ENCODE measurements at places on chromosomes 2 and 18. TPM values are rescaled to one million over a fixed set of nuclear protein-coding genes. Genes with fewer than 3 reads are reported as not detected.

DNA sequence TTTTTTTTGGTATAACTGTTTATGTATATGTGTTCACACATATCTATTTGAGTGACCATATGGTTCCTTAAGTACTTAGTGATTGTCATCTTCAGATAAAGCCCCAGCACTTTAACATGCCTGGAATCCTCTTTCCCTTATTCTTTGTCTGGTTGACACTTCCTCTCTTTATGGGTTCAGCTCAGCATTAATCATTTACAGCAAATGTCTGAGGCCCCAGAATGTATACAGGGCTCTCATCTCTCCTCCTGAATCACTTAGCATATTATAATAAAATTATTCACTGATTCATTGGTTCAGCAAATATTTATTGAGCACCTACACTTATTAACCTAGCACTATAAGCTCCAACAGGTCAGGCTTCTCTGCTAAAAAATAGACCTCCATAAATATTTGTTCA is 43.5 kb upstream of the CD28 start:
- no peaks in the 10 kb centered on the region for H3K36me3 ChIP-seq
- H3K4me3 ChIP-seq = no peak overlapping the region
- H3K27me3 ChIP-seq = no peaks in the 10 kb centered on the region
- no peak overlapping the region for H3K27ac ChIP-seq

DNA sequence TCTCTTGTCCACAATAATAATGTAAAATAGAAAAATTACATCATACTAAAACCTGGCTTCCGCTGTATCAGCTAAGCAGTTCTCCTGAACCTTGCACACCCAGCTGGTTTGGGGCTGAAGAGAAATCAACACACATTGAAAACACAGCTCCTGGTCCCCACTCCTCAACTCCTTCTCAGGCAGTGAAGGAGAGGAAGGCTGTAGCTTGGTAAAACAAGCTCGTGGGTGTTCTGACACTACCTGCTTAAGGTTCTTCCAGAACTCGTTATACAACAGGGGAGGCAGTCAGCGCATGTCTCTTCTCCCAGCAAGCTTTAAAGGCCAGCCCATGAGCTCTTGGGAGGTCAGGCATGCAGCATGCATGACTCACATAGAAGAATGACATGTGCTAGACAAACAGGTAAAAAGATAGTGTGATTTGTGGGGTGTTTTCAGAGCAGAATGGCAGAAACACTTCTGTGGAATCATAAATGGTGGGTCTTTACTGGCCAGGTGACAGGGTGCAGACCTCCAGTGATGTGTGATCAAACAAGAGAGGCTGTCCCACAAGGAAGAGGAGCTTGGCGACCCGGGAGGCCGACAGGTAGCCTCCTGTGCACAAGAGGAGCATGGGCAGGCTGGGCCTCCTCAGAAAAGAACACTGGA is 69.1 kb downstream of the UXS1 start:
- no peaks in the 10 kb centered on the region for H3K27me3 ChIP-seq
- no peak overlapping the region for H3K4me3 ChIP-seq
- H3K4me1 ChIP-seq = peaks cover 20% of the 10 kb centered on the region
- DNase-seq = no peak
- peaks cover 58% of the 10 kb centered on the region for H3K36me3 ChIP-seq

DNA sequence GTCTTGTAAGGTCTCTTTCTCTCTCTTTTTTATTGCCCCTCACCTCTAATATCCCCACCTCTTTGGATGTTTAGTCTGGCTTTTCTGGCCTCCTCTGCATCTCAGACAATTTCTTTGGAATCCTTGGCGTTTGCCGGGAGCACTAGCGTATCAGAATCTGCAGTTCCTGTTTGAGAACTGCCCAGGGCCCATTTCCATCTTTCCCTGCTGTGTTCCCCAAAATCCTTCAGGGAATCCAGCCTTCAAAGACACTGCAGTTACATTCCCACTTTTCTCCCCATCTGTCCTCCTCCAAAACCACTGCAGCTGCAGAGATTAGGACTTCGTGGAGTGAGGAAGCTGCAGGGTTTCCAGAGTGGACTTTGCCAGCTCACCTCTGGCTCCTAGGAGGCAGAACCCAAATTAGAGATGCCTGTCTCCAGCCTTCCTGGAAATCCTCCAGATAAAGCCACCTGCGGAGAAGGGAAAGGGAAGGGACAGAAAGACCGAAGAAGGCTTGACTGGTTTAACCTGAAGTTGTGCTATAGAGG is 2.7 kb downstream of the VSNL1 start:
- DNase-seq = no peak
- peaks cover 52% of the 10 kb centered on the region for H3K27me3 ChIP-seq
- no peak overlapping the region for H3K4me3 ChIP-seq
- no peaks in the 10 kb centered on the region for H3K36me3 ChIP-seq
- no peak overlapping the region for H3K27ac ChIP-seq
- H3K4me1 ChIP-seq = peaks cover 4% of the 10 kb centered on the region

- no peak overlapping the region for H3K4me3 ChIP-seq
- H3K36me3 ChIP-seq = no peaks in the 10 kb centered on the region
- H3K27ac ChIP-seq = no peak overlapping the region
- peaks cover 2% of the 10 kb centered on the region for H3K4me1 ChIP-seq
- DNase-seq = no peak
Observed at GRCh38 chr2:25032094-25032493, 9.8 kb upstream of the EFR3B start.

DNA sequence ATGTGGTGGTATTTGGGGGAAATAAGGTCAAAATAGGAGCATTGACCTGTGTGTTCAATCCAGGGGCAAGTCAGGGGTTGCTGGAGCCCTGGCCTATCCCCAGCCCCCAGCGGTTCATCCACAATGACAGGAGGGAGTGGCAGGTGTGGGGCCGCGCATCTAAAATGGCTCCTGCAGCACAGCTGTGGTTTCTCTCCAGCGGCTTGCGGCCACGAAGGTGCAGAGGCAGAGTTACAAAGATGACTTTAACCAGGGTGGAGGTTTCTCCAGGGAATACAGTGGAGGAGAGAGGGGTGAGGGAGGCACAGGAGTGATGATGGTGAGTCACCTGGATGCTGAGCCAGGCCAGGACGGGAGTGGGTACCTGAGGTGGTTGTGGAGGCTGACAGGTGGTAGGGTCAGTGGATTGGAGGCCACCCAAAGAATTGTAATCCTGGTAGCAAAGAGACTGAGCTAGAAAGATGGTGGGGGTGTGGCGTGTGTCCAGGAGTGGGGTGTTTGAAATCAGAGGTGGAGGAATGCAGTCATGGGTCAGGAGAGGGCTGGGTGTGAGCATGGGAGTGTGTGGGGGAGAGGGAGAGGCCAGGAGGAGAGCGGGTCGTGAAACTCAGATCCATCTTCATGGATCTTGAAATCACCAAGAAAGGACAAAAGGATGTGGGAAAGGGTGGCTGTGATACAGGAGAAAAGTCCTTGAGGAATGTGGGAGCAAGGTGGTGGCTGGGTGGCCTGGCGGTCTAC is 83.2 kb downstream of the CTIF start:
- H3K4me3 ChIP-seq = no peak overlapping the region
- no peak overlapping the region for H3K27ac ChIP-seq
- H3K36me3 ChIP-seq = no peaks in the 10 kb centered on the region
- H3K4me1 ChIP-seq = no peaks in the 10 kb centered on the region
- H3K27me3 ChIP-seq = no peaks in the 10 kb centered on the region

DNA sequence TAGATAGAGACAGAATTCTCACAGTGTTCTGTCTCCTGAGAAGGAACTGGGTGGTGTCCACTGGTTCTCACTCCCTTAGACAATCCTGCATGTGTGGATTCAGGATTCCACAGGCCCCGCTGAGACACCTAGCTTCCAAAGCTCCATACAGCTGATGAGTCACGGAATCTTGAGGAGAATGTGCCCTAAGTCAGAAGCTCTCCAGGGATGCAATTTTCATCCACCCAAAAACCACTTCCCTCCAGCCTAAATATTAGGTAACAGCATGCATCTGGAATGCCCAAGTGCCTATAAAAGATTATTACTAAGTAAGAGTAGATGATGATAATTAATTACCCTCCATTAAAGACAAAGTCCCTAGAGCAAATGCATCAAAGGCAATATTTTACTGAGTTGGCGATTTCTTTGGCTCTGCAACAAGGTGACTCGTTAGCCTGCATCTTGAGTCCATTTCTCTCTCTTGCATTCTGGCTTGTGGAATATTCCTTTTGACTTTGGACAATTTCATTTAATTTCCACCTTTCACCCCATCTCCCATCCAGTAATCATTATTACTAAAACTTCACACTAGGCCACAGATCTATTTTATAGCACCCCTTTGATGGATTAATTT is 475.1 kb downstream of the TNS1 start:
- no peak overlapping the region for H3K27ac ChIP-seq
- no peak for DNase-seq
- no peak overlapping the region for H3K4me3 ChIP-seq
- H3K36me3 ChIP-seq = no peaks in the 10 kb centered on the region

GRCh38 chr2:226137201-226137811 is 662.3 kb downstream of the IRS1 start:
- H3K36me3 ChIP-seq = no peaks in the 10 kb centered on the region
- DNase-seq = no peak
- no peak overlapping the region for H3K27ac ChIP-seq
- H3K4me3 ChIP-seq = no peak overlapping the region
- no peaks in the 10 kb centered on the region for H3K27me3 ChIP-seq

DNA sequence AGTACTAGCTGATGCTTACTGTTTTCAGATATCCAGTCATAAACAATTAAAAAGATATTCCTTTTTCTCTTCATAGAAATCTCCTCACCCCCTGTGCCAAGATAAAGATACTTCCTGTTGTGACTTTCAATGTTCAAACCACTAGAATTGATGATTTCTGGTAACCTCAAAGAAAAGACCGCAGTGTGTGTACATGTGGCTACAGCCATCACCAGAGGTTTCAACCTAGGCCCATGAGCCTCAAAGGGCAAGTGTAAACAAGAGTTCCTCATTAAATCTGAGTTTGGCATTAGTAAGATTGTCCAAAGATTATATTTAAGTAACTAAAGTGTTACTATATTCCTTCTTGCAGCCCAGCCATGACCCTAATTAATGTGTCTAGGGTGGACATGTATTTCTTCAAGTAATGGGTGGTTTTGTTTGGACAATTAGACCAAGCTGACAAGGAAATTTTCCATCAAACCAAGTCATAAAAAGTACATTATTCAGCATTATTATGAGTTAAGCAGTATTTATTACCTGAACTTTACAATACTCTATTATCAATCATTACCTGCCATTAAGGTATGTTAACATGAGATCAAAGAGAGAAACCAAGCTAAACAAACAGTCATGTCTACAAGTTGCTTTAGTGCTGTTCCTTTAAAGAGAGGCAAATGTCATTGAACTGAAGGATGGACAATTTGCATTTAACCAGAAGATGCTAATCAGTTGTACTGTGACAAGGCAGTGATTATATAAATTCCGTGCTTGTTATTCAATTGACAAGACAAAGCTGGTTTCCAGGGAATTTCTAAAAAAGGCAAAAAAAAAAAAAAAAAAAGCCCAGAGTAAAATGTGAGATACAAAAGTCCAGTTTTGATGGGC is 382.7 kb downstream of the LNPK start:
- DNase-seq = no peak
- no peak overlapping the region for H3K4me3 ChIP-seq
- no peaks in the 10 kb centered on the region for H3K4me1 ChIP-seq
- H3K27me3 ChIP-seq = peaks cover under 1% of the 10 kb centered on the region
- no peaks in the 10 kb centered on the region for H3K36me3 ChIP-seq

DNA sequence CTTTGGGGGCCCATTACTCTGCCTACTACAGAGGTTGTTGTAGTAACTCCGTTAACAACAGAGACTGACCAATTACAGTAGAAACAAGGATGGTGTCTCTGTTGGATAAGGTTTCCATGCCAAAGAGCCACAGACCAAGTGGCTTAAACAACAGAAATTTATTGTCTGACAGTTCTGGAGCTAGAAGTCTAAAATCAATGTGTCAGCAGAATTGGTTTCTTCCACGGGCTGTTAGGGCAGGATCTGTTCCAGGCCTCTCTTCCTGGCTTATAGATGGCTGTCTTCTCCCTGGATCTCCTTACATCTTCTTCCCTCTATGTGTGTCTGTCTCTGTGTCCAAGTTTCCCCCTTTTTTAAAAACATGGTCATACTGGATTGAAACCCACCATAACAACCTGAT is 135.3 kb downstream of the AKAIN1 start:
- H3K36me3 ChIP-seq = no peaks in the 10 kb centered on the region
- peaks cover 3% of the 10 kb centered on the region for H3K27me3 ChIP-seq
- no peak for DNase-seq
- H3K4me1 ChIP-seq = peaks cover 22% of the 10 kb centered on the region
- no peak overlapping the region for H3K4me3 ChIP-seq

GRCh38 chr2:223688094-223688835 is 86.1 kb upstream of the SCG2 start:
- H3K4me1 ChIP-seq = no peaks in the 10 kb centered on the region
- H3K27me3 ChIP-seq = peaks cover 13% of the 10 kb centered on the region
- H3K36me3 ChIP-seq = no peaks in the 10 kb centered on the region
- H3K27ac ChIP-seq = no peak overlapping the region
- no peak overlapping the region for H3K4me3 ChIP-seq
- no peak for DNase-seq

- H3K27me3 ChIP-seq = no peaks in the 10 kb centered on the region
- H3K4me3 ChIP-seq = no peak overlapping the region
- no peaks in the 10 kb centered on the region for H3K4me1 ChIP-seq
Observed at GRCh38 chr18:532018-532417, 31.5 kb upstream of the COLEC12 start.

DNA sequence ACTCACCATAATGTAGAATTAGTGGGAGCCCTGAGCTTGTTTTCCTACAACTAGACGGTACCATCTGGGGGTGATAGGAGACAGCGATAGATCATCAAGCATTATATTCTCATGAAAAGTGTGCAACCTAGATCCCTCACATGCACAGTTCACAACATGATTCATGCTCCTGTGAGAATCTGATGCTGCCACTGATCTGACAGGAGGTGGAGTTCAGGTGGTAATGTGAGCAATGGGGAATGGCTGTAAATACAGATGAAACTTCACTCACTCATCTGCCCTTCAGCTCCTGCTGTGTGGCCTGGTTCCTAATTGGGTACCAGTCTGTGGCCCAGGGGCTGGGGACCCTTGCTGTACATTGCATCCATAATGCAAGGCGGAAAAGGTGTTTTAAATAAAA is 60.7 kb downstream of the USP34 start:
- H3K27ac ChIP-seq = no peak overlapping the region
- H3K4me1 ChIP-seq = peaks cover 16% of the 10 kb centered on the region
- H3K4me3 ChIP-seq = no peak overlapping the region
- DNase-seq = no peak
- H3K27me3 ChIP-seq = no peaks in the 10 kb centered on the region

- no peak overlapping the region for H3K27ac ChIP-seq
- no peak for DNase-seq
- peaks cover 6% of the 10 kb centered on the region for H3K27me3 ChIP-seq
Observed at GRCh38 chr2:214679736-214680135, 129.7 kb downstream of the BARD1 start.

DNA sequence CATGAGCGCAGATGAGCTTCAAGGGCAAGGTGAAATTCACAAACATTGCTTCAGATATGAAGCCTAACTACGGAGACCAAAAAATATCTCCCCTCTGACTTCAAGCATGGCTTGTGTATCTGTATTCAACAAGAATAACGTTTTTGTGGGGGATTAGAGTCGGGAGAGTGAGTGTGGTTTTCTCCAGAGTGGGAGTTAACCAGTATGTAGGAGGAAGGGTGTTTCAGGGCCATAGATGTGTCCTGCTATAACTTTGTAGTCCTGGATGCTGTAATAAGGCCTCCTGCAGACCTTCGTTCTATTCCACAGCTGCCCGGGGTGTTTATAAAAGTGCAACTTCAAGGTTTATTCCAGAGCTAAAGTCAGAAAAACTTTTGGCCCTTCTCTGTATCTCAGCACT is 12.9 kb upstream of the C2orf74 start:
- peaks cover 27% of the 10 kb centered on the region for H3K36me3 ChIP-seq
- peaks cover 16% of the 10 kb centered on the region for H3K4me1 ChIP-seq
- H3K4me3 ChIP-seq = no peak overlapping the region
- H3K27ac ChIP-seq = no peak overlapping the region

Gene ADD2
- total RNA-seq = 16.8 TPM

Gene FSHR
- total RNA-seq = not detected

Gene DAW1
- not detected for total RNA-seq

Data from activated CD4-positive, alpha-beta T cell treated with anti-CD3 and anti-CD28 coated beads, Interleukin-2, amount 10 ng/mL, durations not matched to agents 7 days and 5 days (primary cell).